Stimulated activated CD4-positive, alpha-beta T cell treated with anti-CD3 and anti-CD28 coated beads, Interleukin-1b, Interleukin-23, amount 100 ng/mL, for 1 hour (primary cell): ENCODE measurements at places on chromosomes 6 and 20.

DNA sequence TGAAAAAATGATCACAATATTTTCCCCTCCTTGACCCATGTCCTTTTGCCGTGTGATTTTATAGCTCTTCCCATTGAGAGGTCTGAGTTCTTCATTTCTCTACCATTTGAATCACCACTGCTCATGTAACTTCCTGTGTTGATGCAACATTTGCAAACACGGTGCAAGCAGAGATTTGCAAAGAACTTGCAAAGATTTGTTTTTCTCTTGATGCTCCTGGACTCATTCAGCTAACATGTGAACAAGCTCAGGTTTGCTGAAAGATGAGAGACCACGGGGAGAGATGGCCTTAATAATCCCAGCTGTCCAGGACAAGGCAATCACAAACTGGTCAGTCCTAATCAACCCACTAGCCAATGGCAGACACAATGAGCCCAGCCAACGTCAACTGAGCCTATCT is 8.6 kb downstream of the VNN2 start:
- DNase-seq = no peak

DNA sequence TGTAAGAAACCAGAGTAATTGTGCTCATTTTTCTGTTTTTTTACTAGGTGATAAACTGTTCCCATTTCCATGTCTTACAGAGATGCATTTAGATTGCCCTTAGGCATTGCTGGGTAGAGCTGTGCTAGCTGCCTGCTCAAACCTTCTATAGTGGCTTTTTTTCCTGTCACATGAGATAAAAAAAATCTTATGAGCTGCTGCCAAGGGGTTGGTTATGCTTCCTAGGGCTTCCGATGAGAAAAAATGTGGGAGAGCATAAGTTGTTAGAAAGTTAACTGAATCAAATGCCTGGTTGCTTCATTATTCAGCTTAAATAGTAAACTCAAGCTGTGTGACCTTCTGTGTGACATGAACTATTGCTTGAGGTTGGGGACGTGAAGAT is 50.0 kb upstream of the NOX3 start:
- no peak for DNase-seq

- DNase-seq = no peak
Observed at GRCh38 chr6:41724228-41724580, 11.2 kb downstream of the TFEB start.

DNA sequence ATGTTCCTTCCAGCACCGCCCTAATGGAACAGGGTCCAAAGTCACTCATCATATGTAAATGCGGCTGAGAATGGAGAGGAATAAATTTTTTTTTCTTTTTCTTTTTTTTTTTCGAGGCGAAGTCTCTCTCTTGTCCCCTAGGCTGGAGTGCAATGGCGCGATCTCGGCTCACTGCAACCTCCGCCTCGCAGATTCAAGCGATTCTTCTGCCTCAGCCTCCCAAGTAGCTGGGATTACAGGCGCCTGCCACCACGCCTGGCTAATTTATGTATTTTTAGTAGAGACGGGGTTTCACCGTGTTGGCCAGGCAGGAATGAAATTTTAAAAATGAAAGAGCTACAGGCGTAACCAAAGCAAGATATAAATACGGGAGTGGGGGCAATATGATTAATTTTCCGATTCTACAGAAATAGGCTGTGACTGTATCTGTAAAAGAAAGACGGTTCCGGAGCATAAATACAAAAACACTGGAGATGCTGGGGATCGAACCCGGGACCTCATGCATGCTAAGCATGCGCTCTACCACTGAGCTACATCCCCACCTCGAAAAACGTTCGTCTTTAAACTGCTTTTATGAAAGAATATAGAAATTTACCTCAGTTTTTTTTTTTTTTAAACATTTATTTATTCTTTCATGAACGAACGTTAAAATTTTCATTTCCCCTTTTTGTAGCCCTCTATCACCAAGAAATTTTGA is 132.2 kb downstream of the GPX5 start:
- no peak for DNase-seq

GRCh38 chr20:15440049-15440820 is 1102.8 kb upstream of the FLRT3 start:
- DNase-seq = no peak

DNA sequence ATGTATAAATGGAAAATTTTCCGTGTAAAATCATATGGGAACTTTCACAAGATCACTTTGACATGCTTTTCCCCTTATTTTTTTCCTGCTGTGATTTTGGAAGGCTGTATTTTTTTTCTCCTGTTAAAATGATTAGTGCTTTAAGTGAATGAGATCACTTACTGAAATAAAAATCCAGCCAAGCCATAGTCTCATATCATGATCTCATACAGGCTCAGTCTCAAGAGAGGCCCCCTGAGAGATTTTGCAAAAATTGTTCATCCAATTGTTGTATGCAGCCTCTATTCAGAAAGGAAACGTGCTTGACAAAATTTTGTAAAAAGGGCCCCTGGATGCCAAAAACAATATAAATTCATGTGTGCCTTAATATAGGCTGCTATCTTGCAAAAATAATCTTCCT is 528.2 kb downstream of the HDGFL1 start:
- no peak for DNase-seq

DNA sequence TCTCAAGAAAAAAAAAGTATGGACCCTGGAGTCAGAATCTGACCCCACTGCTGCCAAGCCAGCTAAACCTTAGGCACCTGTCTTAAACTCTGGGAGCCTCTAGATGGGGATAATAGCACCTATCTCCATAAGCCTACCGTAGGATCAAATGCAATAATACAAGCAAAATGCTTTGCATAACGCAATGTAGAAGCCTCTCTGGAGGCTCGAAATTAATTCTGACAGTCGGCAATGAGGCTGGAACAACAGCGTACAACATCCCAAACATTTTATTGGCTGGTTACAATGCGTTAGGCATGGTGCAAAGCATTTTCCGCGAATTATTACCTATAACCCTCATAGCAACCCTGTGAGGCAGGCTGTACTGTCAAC is 521 bp downstream of the CDK5RAP1 start:
- no peak for DNase-seq
